ENCODE measurements at places on chromosomes 6 and 20. TPM values are rescaled to one million over a fixed set of nuclear protein-coding genes. Genes with fewer than 3 reads are reported as not detected.

The ATP9A gene
- 22.4 TPM for total RNA-seq

The ENPP1 gene
- total RNA-seq: 4.1 TPM

GRCh38 chr6:5208057-5208456 lies 52.7 kb downstream of the LYRM4 start:
- no peak for DNase-seq

DNA sequence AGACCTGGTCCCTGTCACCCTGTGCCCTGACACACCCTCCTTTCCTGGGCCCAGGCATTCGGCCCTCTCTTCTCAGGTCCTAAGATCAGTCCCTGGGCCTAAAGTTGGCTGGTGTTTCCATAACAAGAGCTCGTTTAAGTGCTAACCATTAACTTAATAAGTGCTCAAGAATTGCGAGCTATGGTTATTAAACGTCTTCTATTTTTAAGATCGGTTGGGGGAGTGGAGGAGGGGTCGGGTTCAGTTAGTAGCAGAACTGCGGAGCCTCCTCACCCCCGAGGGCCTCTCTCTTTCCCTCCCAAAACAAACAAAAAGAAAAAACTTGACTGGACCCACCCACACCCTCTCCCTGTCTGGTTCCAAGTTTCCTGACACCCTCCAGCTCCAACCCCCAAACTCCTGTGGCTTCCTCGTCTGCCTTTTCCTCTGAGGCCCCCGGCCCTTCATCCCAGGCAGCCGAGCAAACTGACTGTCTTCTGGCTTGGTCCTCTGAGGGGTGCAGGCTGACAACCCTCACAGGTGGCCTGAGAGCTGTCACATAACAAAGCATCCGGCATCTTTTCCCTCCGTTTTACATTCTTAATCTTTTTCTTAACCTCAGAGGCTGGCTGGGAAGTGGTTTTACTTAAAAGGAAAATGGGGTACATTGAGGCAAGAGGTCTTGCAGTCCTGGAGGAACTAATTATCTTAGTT lies 2.0 kb downstream of the STK35 start:
- DNase-seq: no peak
